ENCODE measurements at places on chromosomes 3 and 15.
A peak's percentile ranks its signal among the peaks of the same experiment; 100 is the strongest.

DNA sequence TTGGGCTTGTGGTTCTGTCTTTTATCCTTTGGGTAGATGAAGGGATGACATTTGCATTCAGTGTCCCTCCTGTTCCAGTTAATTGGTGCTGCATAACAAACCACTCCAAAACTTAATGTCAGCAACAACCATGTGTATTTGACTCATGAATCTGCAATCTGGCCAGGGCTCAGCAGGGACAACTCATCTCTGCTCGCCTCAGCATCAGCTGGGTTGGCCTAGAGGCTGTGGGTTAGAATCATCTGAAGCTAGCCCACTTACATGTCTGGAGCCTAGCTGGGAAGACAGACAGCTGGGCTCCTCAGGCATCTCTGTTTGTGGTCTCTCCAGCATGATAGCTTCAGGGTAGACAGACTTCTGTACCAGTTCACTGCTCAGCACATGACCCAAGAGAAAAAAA lies 92.0 kb downstream of the TMEM108 start:
- no peaks in the 10 kb centered on the region for H3K36me3 ChIP-seq
- no peak overlapping the region for H3K27ac ChIP-seq
- no peak overlapping the region for H3K4me3 ChIP-seq
- peaks cover 2% of the 10 kb centered on the region for H3K27me3 ChIP-seq
- H3K4me1 ChIP-seq = no peaks in the 10 kb centered on the region

GRCh38 chr3:29514912-29515311 lies 234.0 kb downstream of the RBMS3 start:
- H3K36me3 ChIP-seq = peaks cover 10% of the 10 kb centered on the region
- peak overlapping the region; percentile 46 for H3K27ac ChIP-seq
- peak overlapping the region; percentile 64 for H3K4me3 ChIP-seq
- H3K27me3 ChIP-seq = no peaks in the 10 kb centered on the region
- no peak for DNase-seq

GRCh38 chr3:29240248-29240647 lies 40.6 kb upstream of the RBMS3 start:
- no peaks in the 10 kb centered on the region for H3K27me3 ChIP-seq
- H3K36me3 ChIP-seq = peaks cover 7% of the 10 kb centered on the region
- peak overlapping the region; percentile 4 for H3K27ac ChIP-seq
- no peak overlapping the region for H3K4me3 ChIP-seq
- DNase-seq = peak; percentile 35

- no peak overlapping the region for H3K27ac ChIP-seq
- peaks cover 2% of the 10 kb centered on the region for H3K27me3 ChIP-seq
- H3K36me3 ChIP-seq = no peaks in the 10 kb centered on the region
- H3K4me1 ChIP-seq = no peaks in the 10 kb centered on the region
Observed at GRCh38 chr3:54633444-54634121, 294.3 kb downstream of the LRTM1 start.

GRCh38 chr3:180058238-180058637 lies 21.5 kb upstream of the PEX5L start:
- H3K4me3 ChIP-seq = no peak overlapping the region
- peak; percentile 26 for DNase-seq
- H3K27ac ChIP-seq = peak overlapping the region; percentile 1
- H3K36me3 ChIP-seq = no peaks in the 10 kb centered on the region
- H3K4me1 ChIP-seq = peaks cover 32% of the 10 kb centered on the region

DNA sequence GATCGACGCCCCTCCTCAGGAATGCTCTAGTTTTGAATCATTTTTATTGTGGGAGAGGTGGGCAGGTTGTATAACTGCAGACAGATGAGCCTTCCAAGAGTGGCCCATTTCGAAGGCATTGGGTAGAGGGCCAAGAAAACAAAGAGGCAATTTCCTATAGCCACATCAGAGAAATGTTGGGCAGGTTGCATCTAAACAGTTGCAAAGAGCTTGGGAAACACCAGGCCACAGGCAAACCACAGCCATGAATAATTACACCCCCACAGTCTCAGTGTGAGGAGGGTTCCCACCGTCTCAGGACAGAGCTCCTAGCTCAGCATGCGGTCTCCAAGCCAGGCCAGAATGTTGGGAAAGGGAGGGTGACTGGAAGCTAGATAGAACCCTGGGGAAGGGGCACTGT lies 257.3 kb downstream of the ABHD5 start:
- H3K4me3 ChIP-seq = no peak overlapping the region
- peaks cover 42% of the 10 kb centered on the region for H3K27me3 ChIP-seq
- no peak overlapping the region for H3K27ac ChIP-seq
- no peak for DNase-seq
- peaks cover 6% of the 10 kb centered on the region for H3K36me3 ChIP-seq

DNA sequence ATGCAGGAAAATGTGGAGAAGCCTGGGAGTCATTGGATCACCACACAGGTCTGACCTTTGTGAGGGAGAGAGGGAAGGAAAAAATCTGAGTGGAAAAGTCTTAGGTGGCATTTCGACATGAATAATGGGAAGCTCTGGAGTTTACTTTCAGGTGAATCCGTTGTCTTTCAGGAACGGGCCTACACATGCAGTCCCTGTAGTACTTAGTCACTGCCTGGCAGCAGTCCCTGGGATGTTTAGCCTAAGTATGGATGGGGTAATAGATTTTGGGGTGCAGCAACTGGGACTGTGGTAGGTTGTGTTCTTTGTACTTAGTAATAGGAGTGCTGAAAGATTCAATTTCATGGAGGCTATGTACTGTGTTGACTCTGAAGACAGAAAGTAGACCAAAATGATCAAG lies 227.5 kb upstream of the EPHA3 start:
- DNase-seq = no peak
- H3K4me3 ChIP-seq = no peak overlapping the region
- no peak overlapping the region for H3K27ac ChIP-seq
- no peaks in the 10 kb centered on the region for H3K36me3 ChIP-seq
- H3K27me3 ChIP-seq = no peaks in the 10 kb centered on the region

DNA sequence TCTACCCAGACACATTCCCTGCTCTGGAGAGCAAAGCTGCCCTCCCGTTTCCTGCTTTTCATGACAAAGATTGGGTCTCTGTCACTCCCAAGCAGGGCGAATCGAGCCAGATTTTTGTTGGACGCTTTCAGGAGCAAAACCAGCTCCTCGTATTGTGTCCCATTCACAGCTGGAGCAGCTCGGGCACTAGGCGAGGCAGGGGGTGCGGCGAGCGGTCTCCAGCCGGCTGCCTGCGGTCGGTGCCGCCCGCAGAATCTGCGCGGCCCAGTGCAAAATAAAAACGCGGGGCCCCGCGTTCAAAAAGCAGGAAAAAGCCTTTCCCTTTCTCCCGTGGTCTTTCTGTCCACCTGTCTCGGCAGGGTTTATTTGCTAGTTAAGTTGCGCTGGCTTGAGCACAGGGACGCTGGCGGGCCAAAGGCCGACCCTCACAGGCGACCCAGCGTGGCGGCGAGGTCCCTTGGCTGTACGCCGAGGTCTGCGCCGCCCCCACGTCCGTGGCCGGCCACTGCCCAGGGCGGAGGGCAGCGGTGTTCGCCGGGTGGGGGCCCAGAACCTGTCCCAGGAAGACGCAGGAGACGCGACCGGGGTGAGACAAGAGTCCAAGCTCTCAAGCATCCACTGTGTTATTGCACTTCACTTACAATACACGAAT lies 71.2 kb downstream of the CYP19A1 start:
- DNase-seq = no peak
- H3K27ac ChIP-seq = no peak overlapping the region
- peak overlapping the region; percentile 84 for H3K4me3 ChIP-seq
- H3K4me1 ChIP-seq = peaks cover 8% of the 10 kb centered on the region
- H3K36me3 ChIP-seq = no peaks in the 10 kb centered on the region
- peaks cover 8% of the 10 kb centered on the region for H3K27me3 ChIP-seq

GRCh38 chr3:112687211-112687610 lies 46.3 kb upstream of the CCDC80 start:
- no peak overlapping the region for H3K4me3 ChIP-seq
- H3K4me1 ChIP-seq = peaks cover 79% of the 10 kb centered on the region
- H3K27ac ChIP-seq = peak overlapping the region; percentile 53
- H3K27me3 ChIP-seq = no peaks in the 10 kb centered on the region
- peaks cover under 1% of the 10 kb centered on the region for H3K36me3 ChIP-seq

DNA sequence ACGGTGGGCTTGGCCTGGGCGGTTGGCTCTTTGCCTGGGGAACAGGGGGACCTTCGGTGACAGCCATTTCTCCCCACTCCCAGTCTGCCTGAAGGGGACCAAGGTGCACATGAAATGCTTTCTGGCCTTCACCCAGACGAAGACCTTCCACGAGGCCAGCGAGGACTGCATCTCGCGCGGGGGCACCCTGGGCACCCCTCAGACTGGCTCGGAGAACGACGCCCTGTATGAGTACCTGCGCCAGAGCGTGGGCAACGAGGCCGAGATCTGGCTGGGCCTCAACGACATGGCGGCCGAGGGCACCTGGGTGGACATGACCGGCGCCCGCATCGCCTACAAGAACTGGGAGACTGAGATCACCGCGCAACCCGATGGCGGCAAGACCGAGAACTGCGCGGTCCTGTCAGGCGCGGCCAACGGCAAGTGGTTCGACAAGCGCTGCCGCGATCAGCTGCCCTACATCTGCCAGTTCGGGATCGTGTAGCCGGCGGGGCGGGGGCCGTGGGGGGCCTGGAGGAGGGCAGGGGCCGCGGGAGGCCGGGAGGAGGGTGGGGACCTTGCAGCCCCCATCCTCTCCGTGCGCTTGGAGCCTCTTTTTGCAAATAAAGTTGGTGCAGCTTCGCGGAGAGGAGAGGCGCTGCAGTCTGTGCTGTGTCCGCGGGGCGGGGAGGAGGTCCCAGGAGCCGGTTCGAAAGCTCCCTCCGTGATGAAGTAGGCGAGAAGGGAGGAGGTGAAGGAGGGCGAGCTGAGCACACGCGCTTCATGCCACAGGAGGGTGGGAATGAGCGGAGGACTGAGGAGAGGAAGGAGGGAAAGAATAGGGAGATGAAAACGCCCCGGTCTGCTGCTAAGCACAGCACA lies 9.6 kb downstream of the CLEC3B start:
- peaks cover 21% of the 10 kb centered on the region for H3K4me1 ChIP-seq
- no peaks in the 10 kb centered on the region for H3K36me3 ChIP-seq
- peak overlapping the region; percentile 47 for H3K27ac ChIP-seq
- H3K27me3 ChIP-seq = no peaks in the 10 kb centered on the region
- H3K4me3 ChIP-seq = peak overlapping the region; percentile 84
- DNase-seq = no peak

DNA sequence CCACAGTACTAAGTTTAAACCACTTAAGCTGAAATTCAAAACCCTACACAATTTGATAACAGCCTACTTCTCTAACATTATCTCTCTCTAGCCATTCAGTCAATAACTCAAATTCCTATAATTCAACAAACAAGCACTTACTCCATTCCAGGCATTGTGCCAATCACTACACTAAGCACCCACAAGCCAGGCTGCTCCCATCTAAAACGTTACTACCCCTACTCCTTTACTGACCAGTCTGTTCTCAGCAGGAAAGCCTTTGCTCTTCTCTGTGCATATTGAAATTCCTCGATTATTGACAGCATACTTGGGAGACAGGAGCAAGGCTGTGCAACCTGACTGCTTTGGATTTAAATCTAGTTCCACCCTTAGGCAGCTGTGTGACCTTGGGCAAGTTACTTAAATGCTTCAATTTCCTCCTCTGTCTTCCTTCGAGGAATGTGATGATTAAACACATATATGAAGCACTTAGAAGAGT lies 177.2 kb upstream of the THBS1 start:
- H3K36me3 ChIP-seq = peaks cover 7% of the 10 kb centered on the region
- H3K27me3 ChIP-seq = no peaks in the 10 kb centered on the region
- peaks cover 87% of the 10 kb centered on the region for H3K4me1 ChIP-seq
- H3K4me3 ChIP-seq = peak overlapping the region; percentile 1
- H3K27ac ChIP-seq = peak overlapping the region; percentile 96

DNA sequence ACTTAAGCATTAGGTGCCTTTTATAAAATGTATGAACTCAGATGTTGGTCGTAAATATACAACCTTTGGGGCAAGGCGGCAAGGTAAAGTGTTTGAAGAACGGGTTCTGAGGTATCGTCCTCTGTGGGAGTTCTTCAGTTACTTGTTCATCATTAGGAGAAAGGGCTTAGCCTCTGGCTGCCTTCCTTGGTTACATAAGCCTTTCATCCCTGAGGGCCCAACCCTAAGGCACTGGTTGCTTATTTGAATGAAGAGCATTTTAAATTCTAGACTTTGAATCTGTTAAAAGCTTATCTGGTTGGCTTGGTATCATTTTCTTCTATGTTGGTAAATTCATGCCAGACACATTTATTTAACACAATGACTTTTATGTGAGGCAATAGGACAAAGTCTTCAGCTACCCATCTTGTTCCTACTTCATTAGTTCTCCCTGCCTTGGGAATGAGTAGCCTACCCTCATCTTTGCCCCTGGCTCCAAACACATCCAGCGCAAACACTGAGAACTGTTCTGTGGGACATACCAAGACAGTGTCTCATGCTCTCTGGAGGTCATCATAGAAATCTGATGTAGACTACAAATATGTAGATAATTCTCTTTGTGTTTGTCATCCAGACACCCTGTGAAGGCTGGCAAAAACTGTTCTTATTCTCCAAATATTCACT lies 12.4 kb upstream of the CCDC80 start:
- no peaks in the 10 kb centered on the region for H3K27me3 ChIP-seq
- peak overlapping the region; percentile 86 for H3K27ac ChIP-seq
- DNase-seq = peak; percentile 96

DNA sequence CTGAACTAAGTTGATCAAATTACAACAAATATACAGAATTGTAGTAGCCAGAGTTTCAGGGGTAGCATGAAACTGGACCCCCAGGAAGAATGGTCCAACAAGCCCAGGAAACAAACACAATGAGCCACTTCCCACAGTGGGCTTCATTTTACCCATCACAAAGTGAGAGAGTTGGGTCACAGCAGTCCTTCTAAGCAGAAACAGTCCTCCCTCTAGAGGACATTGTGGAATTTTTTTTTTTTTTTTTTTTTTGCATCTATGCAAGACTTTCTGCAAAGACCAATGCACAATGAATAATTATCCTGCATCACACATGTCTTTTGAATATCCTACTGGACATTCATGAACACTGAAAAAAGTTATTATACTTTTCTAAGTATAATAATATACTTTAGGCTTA lies 73.8 kb upstream of the ATP13A5 start:
- H3K27me3 ChIP-seq = no peaks in the 10 kb centered on the region
- no peaks in the 10 kb centered on the region for H3K4me1 ChIP-seq
- H3K4me3 ChIP-seq = no peak overlapping the region
- DNase-seq = no peak

DNA sequence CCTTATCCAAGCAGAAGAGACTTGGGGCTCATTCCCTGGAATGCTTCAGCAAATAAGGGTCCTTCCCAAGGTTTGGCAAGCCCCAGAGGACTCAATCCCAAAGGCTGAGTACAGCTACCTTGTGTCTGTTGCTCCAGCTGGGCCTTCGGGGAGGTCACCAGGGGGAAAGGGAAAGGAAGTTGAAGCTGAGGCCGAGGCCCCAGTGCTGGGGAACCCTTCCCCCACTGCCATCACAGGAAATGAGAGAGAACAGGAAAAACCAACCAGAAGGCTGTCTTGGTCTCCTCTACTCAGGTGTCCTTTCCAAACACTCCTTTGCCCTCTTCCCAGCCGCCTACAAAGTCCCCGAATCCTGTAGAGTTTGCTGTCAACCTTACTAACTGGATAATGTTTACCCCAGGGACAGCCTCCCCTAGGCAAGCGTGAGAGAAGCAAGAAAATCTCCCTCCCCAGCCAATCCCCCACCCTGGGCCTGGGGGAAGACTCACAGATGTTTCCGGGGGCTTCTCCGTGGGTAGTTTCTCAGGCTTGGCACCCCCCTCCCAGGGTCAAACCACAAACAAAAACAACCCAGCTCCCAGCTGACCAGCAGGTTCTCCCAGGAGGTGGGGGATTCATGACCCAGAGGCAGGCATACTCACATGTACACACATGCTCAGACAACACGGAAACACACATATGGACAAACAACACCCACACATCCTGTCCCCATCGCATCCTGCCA lies 5.5 kb downstream of the CSRNP1 start:
- H3K36me3 ChIP-seq = peaks cover 16% of the 10 kb centered on the region
- H3K4me3 ChIP-seq = peak overlapping the region; percentile 95
- peak overlapping the region; percentile 98 for H3K27ac ChIP-seq
- H3K27me3 ChIP-seq = peaks cover 10% of the 10 kb centered on the region
- H3K4me1 ChIP-seq = peaks cover 80% of the 10 kb centered on the region

Data from HFFc6 (cell line).